ENCODE measurements at places on chromosomes 3 and 15. TPM values are rescaled to one million over a fixed set of nuclear protein-coding genes. Genes with fewer than 3 reads are reported as not detected.

The MAPKAPK3 gene
- 18.4 TPM for total RNA-seq

The GRK7 gene
- total RNA-seq = 0.30 TPM

The ATP13A5 gene
- total RNA-seq = not detected

The CORO2B gene
- 9.3 TPM for total RNA-seq

The P2RY12 gene
- total RNA-seq = 8.4 TPM

The ATP13A4 gene
- 6.3 TPM for total RNA-seq

The NUTM1 gene
- not detected for total RNA-seq

The GAP43 gene
- 8.5 TPM for total RNA-seq

The MUC4 gene
- total RNA-seq = not detected

The PRTG gene
- 12.8 TPM for total RNA-seq

The SERPINI2 gene
- total RNA-seq = not detected

The SLC6A1 gene
- total RNA-seq = 7.3 TPM

The GOLGA8M gene
- 5.9 TPM for total RNA-seq

The MAGEL2 gene
- 0.20 TPM for total RNA-seq

The MEGF11 gene
- 4.7 TPM for total RNA-seq

The SPINK8 gene
- total RNA-seq = not detected

The P2RY1 gene
- total RNA-seq = 6.7 TPM

The EBLN2 gene
- 11.9 TPM for total RNA-seq

The PCBP4 gene
- total RNA-seq = 895 TPM

The CAMKV gene
- not detected for total RNA-seq

The EHHADH gene
- 3.1 TPM for total RNA-seq

Data from tibial nerve (tissue), 4 donors.